ENCODE measurements at places on chromosomes 1 and 21.

GRCh38 chr1:244047621-244048255 is 3.3 kb upstream of the ZBTB18 start:
- DNase-seq = no peak

DNA sequence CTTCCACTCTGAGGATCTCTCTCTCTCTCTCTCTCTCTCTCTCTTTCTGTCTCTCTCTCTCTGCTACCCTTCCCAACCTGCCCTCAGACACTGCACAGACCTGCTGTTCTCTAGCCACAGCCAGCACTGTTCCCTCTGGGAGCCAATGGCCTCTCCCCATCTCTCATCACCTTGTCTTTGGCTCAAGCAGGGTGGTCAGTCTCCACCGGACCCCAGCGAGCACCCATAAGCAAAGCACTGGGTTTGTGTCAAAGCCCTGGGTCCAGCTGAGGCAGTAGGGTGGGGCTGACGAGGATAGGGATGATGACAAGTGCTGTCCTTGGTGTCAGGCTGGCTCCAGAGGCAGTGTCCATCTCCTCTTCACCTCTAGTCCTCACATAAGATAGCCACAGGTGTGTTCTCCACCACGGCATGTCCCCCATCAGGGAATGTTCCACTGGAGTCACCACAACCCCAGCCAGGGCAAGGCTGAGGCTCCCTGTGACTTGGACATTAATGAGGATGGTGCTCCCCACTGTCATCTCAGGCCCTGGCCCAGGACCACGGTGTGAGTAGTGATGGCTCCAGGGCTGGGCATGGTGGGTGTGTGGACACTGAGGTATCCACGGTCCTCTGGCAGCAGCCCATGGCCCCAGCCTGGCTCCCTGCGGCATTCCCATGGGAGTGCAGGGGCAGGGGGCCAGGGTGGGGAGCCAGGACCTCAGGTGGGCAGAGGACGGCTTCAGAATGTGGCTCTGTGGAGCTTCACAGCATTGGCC is 8.4 kb upstream of the GOLT1A start:
- no peak for DNase-seq

GRCh38 chr1:241823925-241824324 is 24.1 kb upstream of the EXO1 start:
- no peak for DNase-seq

- DNase-seq = no peak
Measured at GRCh38 chr1:201748335-201748734, 80.6 kb upstream of the IPO9 start.

DNA sequence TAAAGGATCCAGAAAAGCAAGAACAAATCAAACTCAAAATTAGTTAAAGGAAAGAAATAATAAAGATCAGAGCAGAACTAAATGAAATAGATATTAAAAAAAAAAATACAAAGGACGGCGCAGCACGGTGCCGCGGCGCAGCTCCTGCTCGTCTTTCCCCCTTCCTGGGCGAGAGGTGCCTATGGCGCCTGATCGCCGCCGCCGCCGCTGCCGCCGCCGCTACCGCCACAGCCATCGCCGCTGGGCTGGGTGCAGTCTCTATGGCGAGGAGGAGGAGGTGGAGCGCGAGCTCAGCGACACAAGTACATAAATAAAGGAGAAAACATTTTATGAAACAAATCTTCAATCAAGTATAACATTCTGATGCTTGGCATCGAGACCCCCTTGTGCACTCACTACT is 77.6 kb upstream of the VANGL1 start:
- DNase-seq = no peak

DNA sequence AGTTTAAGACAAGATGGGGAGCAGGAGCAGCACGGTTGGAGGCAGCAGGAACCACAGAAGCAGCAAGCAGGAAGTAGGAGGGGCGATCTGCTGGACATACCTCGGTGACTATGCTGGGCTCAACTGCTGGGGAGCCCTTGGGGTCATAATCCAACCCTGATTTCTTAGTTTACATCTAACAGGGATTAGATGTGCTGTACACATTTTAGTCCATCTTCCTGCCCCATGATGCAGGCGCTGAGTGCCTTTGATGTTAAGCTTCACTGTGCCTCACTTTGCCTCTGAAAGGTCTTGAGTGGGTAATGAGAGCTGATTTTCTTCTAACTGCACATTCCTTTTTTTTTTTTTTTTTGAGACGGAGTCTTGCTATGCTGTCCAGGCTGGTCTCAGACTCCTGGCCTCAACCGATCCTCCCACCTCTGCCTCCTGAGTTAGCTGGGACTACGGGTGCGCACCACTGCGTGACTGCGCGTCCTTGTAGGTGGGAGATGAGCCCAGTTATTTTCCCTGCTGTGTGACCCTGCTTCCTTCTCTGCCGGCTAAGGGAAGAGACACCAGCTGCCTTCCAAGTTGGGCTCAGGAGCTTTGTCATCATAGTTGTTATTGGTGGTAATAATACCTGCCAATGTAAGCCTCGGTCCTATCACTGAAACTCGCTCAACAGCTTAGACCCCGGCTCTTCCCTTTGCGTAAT is 1.1 kb upstream of the RCAN3 start:
- DNase-seq = no peak

- DNase-seq = no peak
Measured at GRCh38 chr1:48061162-48062136, 64.3 kb upstream of the TRABD2B start.

- no peak for DNase-seq
Measured at GRCh38 chr1:212533148-212533517, 75.4 kb upstream of the ATF3 start.

DNA sequence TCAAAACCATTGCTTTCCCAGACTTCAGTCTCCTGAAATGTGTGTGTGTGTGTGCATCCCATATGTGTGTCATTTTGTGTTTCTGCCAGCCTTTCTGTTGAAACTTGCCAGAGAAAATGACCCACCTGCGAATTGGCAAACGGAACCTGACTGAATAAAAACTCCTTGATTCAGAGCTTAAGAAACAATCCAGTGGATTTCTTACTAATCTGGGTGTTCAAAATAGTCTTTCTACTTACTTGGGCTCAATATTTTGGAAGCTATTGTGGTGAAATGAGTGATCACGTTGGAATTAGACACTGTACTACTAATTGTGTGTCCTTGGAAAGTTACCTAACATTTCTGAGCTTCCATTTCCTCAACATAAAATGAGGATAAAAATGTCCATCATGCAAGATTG is 138.9 kb upstream of the ERG start:
- DNase-seq = no peak

GRCh38 chr1:34362949-34363348 is 186.2 kb downstream of the C1orf94 start:
- no peak for DNase-seq

- no peak for DNase-seq
Measured at GRCh38 chr1:222754366-222755139, 17.6 kb downstream of the FAM177B start.

DNA sequence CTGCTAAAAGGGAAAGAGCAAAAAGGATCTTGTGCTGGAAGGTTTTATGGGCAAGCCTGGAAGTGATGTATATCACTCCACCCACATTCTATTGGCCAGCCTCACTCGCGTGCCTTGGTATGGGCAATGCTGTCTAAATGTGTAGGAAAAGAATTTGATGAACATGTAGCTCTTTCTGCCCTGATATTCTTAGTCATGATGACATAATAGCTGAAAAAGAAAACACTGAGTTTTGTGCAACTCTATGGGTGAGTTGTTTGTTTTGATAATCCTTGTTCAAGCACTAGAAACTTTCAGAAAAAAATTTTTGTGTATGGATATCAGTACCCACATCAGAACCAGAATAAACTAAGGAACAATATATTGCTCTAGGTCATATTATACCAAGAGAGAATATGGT is 231.5 kb upstream of the ST6GALNAC5 start:
- DNase-seq = no peak

- DNase-seq = no peak
Measured at GRCh38 chr1:198007687-198008607, 90.8 kb downstream of the LHX9 start.

GRCh38 chr1:29171089-29171488 is 10.6 kb downstream of the SRSF4 start:
- no peak for DNase-seq

- no peak for DNase-seq
Measured at GRCh38 chr21:35015435-35016024, 33.6 kb downstream of the RUNX1 start.

DNA sequence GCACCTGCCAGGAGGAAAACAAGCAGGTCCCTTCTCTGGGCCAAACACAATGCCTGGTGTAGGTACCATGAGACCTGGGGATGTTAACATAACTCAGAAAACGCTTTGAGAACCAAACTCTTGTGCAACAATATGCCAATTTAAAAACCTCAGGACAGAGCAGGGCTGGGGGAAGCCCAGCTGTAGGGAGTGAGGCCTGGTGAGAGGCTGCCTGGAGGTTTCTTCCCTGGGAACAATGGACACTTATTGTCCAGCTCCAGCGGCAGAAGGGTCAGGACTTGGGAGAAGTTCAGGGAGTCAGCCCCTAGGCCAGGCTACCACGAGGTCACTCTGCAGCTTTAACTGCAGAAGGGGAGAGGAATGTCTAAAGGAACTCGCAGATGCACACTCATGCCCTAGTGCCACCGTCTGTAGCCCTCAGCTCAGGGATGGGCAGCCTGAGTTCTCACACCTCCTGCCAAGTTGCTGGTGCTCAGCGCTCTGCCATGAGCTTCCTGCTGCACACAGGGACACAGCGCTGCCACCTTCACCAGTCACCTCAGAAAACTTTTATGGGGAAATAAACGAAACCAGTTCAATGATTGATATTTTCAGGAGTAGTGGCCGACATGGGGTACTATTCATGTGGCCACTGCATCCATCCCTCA is 8.5 kb downstream of the GPR157 start:
- DNase-seq = no peak

DNA sequence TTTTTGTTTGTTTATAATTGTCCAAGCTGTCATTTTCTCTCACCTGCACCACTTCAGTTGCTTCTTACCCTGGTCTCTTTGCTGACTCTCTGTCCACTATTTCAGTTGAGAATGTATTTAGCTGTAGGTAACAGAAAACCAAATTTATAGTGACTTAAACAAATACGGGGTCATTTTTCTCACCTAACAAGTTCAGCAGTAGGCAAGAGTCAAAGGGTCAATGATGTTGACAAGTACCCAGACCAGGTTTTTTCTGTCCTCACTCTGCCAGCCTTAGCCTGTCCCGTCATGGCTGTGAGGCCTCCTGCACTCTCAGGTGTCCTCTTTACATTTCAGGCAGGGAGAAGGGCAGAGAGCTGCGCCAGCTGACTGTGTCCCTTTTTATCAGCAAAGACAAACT is 11.8 kb downstream of the RIIAD1 start:
- no peak for DNase-seq

DNA sequence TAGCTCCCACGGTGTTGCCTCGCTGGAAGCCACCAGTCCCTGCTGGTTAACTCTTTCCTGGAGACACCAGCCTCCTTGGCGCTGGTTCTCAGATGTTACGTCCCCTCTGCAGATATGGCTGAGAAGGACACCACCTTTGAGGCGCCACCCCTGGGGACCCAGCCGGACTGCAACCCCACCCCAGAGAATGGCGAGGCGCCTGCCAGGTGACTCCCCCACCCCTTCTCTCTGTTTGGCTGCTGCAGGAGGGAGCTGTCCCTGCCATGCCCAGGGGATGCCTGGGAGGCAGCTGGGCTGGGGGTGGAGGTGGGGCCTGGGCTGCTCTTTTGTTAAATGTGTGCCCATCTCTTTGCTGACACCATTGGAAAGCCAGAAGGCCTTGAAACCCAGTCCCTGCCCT is 43.6 kb upstream of the TNFRSF1B start:
- no peak for DNase-seq

GRCh38 chr1:10257851-10258250 is 47.5 kb downstream of the KIF1B start:
- DNase-seq = no peak

DNA sequence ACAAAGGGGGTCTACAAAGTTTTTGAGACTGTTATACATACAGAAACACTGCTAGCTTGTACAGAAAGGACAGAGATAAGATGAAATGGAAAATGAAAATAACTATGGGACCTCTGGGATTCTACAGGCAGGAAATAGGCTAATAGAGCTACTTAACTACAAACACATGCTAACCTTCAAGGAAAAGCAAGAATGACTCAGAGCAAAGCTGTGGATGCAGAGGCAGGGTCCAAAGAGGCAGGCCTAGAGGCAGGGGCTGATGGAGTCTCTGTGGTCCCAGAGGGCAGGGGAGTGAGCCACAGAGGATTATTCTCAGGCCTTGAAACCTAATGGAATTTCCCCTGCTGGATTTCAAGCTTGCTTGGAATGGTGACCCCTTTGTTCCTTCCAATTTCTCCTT is 18.7 kb upstream of the GOLT1A start:
- DNase-seq = no peak

- no peak for DNase-seq
Measured at GRCh38 chr1:161720422-161720821, 922 bp upstream of the FCRLB start.

- DNase-seq = no peak
Measured at GRCh38 chr1:114764689-114765088, 6.9 kb upstream of the CSDE1 start.

DNA sequence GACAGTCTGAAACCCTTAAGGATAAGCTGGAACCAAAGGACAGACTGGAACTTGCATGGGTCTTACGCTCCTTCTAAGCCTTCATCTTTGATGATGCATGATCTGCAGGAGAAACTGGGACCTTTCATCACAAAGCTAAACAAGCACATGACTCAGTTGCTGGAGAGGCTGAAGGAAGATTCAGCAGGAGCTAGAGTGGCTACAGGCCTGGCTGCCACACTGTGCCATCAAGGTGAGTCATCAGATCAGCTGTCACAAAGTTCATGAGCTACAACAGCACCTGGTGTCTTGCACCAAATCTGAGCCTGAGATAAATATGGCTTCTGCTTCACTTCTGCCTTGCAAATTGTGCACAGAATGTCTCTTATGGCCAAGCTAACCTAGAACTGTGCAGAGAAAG is 95.5 kb upstream of the MARK1 start:
- no peak for DNase-seq

- no peak for DNase-seq
Measured at GRCh38 chr1:66396212-66396890, 137.6 kb upstream of the SGIP1 start.

DNA sequence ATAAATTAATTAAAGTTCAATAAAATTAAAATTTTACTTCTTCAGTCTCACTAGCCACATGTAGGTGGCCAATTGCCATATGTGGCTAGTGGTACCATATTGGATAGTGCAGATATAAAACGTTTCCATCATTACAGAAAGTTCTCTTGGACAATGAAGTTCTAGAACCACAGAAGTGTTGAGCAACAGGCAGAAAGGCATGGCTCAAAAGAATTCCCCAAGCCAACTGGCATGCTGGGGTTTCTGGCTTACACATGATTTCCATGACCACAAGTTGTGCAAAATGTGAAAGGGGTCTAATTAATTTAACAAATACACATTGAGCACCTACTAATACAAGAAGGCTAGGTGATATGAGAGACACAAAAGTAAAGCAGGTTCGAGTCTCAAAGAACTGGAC is 72.2 kb upstream of the CDC42BPA start:
- no peak for DNase-seq
